ENCODE measurements at places on chromosomes 4 and X.

GRCh38 chr4:26412381-26413372 lies 77.6 kb downstream of the CCKAR start:
- no peak for DNase-seq

DNA sequence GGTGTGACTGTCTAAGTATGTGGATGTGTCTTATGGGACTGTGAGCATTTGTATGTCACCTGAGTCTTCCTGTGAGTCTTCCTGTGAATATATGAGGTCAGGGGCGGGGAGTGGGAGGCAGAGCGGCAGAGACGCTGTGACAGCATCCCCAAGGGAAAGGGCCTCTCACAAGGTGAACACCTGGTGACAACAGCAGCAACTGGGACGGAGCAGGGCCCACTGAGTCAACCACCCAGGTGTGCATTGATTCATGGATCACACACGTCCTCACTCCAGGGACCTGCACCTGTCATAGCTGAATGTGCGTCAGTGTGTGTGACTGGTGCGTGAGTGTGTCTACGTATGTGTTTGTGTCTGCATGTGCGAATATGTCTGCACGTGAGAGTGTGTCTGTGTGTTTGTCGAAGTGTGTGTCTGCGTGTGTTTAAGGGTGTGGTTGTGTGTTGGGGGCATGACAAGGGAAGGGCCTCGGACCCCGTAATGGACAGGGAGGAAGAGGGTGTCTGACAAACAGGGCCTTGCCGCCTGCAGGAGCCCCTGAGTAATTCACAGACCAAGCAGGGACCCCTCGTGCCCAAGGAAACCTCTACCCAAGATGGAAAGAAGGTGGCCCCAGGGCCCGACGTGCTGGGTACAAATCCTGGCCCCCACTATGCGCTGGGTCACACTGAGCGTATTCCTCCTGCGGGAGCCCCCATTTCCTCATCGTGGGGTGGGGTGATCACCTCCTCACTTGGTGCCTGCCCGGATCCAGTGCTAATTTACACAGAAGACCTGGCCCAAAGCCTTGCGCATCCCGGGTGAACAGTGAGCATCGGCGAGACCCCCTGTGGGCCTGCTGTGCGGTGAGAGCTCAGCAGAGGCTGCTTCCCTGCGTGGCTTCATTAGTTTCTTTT lies 76.7 kb downstream of the ABLIM2 start:
- no peak for DNase-seq

- DNase-seq, result peak; percentile 66
Measured at GRCh38 chr4:48033825-48034413, 17.3 kb downstream of the NIPAL1 start.

DNA sequence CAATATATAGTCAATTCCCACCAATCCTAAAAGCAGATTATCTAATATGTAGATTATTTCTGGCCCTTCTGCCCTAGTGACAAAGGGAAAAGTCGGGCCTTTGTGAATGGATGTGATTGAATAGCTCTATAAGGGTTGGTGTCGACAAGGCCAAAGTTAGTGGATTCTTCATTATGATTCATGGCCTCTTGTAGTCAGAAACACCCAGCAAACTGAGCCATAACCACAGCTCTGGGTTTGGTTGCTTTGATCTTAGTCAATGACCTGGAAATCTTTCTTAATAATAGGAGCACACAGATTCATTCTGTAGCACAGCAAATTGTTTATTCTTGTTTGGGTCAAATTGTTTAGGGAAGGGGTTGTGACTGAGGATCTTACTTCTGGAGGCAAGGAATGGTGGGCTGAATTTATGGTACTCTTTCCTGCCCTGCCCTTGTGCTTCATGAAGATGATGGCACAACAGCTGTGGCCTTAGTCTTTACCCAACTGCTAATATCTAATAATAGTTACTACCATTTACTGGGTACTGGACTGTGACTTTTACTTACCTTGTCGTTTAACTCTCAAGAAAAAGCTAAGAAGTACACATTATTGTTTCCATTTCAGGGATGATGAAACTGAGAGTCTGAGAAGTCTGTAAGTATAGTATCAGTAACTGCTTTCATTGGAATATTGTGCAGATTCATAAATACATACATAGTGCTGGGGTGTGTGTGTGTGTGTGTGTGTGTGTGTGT lies 74.0 kb downstream of the AFF2 start:
- no peak for DNase-seq

- no peak for DNase-seq
Measured at GRCh38 chrX:44106864-44107263, 133.7 kb upstream of the NDP start.

GRCh38 chrX:24946369-24946768 lies 69.4 kb downstream of the ARX start:
- DNase-seq, result no peak

DNA sequence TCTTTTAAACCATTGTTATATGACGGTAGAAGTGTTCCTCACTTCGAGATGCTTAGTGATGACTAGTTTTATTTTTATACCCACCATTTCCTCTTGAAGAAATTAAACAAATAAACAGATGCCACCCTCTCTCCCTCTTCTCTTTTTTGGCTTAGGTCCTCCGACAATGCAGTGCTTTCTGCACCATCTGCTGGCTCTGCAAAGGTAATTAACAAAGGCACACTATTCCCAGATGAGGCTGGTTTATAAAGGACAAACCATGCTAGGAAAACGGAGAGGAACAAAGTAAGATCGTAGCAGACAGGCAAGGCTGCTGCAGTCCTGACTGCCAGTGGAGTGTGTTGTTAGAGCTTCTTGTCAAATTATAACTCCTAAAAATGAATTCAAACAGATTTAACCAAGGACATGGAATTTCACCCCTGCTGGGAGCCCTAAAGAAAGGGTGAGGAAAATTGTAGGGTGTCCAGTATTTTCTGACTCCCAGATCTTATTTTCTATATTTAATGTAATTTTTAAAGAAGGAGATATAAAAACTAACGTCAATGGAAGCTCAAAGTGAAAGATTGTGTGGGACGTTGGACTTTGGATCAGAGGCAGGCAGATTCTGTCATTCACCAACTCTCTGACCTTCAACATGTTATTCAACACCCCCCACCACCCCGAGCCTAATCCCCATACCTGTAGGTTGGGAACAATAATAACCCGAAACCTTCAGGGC lies 142.1 kb downstream of the CPEB2 start:
- DNase-seq, result no peak

GRCh38 chrX:36116222-36116621 lies 196.7 kb downstream of the CFAP47 start:
- DNase-seq, result no peak

GRCh38 chr4:75685546-75686189 lies 12.5 kb upstream of the G3BP2 start:
- DNase-seq, result no peak

- no peak for DNase-seq
Measured at GRCh38 chr4:7820031-7820818, 119.4 kb downstream of the AFAP1 start.

DNA sequence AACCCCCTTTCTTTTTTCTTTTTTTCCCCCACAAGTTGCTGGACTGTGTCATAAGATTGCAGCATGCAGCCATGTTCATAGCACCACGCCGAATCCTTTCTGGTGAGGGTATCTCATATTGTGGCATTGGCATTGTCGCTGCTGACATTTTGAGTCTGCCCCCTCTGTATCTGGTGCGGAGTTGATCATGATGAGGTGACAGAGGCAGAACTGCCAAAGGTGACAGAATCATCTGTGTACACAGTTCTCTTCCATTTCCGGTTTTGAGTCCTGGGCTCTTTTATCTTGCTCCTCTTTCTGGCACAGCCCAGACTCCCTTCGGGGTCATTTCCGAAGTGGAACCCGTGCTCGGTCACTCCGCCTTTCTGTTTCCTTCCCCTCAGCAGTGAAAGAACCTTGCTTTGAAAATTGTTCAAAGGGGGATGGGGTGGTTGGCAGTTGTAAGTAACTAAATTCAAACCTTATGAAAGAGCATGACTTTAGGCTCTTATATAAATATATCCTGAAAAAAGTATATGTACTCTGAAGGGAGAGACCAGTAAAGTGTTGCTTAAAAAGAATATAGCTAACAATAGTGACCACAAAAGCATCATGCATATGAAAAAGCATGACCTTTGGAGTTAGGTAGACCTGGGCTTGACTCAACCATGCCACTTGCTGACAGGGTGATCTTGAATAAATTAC lies 55.0 kb upstream of the BMP2K start:
- peak; percentile 9 for DNase-seq

- no peak for DNase-seq
Measured at GRCh38 chr4:113697429-113697828, 64.1 kb downstream of the CAMK2D start.

- no peak for DNase-seq
Measured at GRCh38 chrX:19624739-19625138, 109.4 kb upstream of the MAP3K15 start.

DNA sequence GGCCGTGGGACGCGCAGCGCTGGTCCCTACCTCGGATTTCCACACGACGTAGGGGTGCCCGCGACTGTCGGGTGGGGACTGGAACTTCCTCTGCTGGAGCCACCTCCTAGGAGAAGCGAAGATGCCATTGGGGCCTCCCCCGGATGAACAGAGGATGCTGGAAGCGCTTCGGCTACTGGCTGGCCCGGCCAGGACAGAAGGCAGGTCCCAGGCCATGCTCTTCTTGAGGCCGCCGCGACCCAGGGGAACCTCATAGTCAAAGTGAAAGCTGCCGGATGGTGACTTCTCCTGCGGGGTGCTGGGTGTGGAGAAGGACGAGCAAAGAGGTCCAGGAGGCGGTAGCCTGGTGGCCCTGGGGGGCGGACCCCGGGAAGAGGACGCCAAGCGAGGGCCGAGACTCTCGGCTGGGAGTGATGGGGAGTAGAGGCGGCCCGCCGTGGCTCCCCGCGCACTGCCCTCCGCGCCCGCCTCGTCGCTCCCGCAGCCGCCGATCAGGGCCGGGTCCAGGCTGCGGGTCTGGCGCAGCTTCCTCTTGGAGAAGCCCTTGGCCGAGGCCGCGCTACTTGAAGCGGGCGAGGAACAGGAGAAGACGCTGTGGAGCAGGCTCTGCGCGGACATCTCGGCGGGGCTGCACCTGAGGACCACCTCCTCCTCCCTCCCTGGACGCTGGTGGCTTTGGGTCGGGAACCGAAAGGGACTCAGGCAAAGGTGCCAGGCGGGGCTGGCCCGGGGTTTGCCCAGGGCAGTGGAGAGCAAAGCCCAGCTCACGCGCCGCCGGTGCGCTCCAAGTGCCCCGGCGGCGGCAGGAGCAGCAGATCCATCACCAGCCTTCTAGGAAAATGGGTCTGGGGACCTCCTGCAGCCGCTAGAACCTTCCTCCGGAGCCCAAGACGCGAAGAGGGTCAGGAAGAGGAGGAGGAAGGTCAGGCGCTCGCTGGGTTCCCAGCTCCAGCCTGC lies 1.2 kb downstream of the ARHGAP6 start:
- DNase-seq, result no peak

DNA sequence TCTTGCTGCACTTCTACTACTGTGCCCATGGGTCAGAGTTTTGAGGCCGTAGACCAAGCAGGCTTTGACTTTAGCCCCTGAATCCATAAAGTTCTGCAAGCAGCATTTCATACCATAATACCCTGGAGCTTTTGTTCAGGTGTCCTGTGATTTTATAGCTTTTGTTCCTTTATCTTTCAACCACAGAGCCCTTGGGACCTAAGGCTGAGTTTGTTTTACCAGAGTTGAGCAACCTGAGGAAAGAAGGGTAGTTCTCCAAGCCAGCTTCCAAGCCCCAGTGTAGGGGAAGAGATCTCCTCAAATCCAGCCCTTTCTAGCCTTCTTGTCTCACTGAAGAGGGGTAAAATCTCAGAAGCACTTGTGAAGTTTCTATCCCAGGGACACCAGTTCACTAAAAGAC lies 35.1 kb downstream of the MAGED2 start:
- no peak for DNase-seq

- peak; percentile 21 for DNase-seq
Measured at GRCh38 chr4:129641179-129641578, 545.2 kb downstream of the C4orf33 start.

- no peak for DNase-seq
Measured at GRCh38 chrX:37644381-37645305, 40.9 kb upstream of the XK start.

GRCh38 chrX:116607776-116608175 lies 145.0 kb upstream of the CT83 start:
- no peak for DNase-seq

DNA sequence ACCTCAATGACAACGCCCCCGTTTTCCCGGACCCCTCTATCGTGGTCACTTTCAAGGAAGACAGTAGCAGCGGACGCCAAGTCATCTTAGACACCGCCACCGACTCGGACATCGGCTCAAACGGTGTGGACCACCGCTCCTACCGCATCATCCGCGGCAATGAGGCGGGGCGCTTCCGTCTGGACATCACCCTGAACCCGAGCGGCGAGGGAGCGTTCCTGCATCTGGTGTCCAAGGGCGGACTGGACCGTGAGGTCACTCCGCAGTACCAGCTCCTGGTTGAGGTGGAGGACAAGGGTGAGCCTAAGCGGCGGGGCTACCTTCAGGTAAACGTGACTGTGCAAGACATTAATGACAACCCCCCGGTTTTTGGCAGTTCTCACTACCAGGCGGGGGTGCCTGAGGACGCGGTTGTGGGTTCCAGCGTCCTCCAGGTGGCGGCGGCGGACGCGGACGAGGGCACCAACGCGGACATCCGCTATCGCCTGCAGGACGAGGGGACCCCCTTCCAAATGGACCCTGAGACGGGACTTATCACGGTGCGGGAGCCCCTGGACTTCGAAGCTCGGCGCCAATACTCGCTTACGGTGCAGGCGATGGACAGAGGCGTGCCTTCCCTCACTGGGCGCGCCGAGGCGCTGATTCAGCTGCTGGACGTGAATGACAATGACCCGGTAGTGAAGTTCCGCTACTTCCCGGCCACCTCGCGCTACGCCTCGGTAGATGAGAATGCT lies 2.2 kb downstream of the FAT4 start:
- no peak for DNase-seq

DNA sequence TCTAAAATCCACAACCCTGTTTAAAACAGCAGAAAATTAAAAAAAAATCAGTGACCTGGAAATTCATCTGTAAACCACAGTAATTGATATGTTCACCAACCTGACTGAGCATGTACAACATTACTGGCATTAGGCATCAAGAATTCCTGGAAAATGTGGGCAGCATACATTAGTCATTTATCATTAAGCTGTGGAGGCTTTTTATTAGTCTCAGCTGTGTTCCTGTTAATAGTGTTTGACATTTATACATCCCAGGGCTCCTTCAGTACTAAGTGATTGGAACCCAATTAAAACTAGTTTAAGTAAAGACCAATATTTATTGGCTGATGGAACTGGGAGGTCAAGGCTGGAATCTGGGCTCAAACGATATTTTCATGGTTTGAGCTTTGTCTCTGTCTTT lies 227.3 kb upstream of the GIMD1 start:
- DNase-seq, result no peak

GRCh38 chr4:76624241-76624681 lies 189.2 kb downstream of the SHROOM3 start:
- DNase-seq, result no peak

- DNase-seq, result no peak
Measured at GRCh38 chrX:47573341-47574075, 8.7 kb upstream of the TIMP1 start.

- no peak for DNase-seq
Measured at GRCh38 chr4:140116442-140117104, 37.4 kb downstream of the MAML3 start.
